ENCODE measurements at places on chromosomes 1 and 21. TPM values are rescaled to one million over a fixed set of nuclear protein-coding genes. Genes with fewer than 3 reads are reported as not detected.

DNA sequence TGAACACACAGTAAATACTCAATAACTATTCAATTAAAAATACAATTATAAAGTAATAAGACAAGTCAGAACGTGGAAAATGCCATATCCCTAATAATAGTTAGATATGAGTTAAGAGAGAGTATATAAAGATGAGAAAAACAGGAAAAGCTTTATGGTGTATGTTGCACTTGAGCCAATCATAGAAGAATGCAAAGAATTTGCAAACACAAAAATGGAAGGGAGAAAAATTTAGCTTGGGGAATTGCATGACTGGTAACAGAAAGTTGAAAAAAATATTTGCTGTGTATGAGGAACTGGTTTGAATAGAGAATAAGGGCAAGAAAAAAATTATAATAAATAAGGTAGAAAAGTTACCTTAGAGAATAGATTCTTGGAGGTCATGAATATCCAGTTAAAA is 739.6 kb upstream of the CXADR start:
- no peak for DNase-seq
- H3K4me1 ChIP-seq: peaks cover 8% of the 10 kb centered on the region
- H3K4me3 ChIP-seq: no peak overlapping the region
- H3K27ac ChIP-seq: no peak overlapping the region

BSDC1 gene
- total RNA-seq: 38.6 TPM

FHAD1 gene
- total RNA-seq: 1.7 TPM

- DNase-seq: no peak
- H3K4me3 ChIP-seq: no peak overlapping the region
- H3K4me1 ChIP-seq: peaks cover 13% of the 10 kb centered on the region
- no peak overlapping the region for H3K27ac ChIP-seq
- peaks cover 2% of the 10 kb centered on the region for H3K27me3 ChIP-seq
- no peaks in the 10 kb centered on the region for H3K36me3 ChIP-seq
Measured at GRCh38 chr1:235906436-235906835, 39.7 kb upstream of the LYST start.

GRCh38 chr1:65539266-65540131 is 119.0 kb downstream of the LEPR start:
- H3K27me3 ChIP-seq: no peaks in the 10 kb centered on the region
- H3K4me1 ChIP-seq: peaks cover 21% of the 10 kb centered on the region
- H3K36me3 ChIP-seq: peaks cover 3% of the 10 kb centered on the region
- H3K27ac ChIP-seq: no peak overlapping the region

VHLL gene
- 0.77 TPM for total RNA-seq

COL11A1 gene
- 25.1 TPM for total RNA-seq

PGLYRP3 gene
- not detected for total RNA-seq

DNA sequence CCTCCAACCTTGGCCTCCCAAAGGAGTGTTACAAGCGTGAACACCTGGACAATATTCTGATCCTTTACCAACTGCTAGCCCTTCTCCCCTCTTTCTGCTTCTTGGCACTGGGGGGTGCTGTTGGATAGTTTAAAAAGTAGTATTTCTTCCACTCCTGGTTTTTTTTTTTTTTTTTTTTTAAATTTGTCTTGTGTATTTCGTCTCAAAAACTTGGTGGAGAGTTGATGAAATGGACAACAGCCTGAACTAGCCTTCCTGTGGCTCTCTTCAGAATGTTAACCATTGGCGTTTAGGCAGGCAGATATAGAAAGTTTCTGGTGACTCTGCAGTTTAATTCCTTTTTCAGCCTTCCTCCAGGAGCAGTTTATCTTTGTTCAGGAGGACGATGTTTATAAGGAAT is 69.7 kb upstream of the USP24 start:
- H3K27ac ChIP-seq: no peak overlapping the region
- peaks cover 5% of the 10 kb centered on the region for H3K27me3 ChIP-seq
- H3K4me3 ChIP-seq: no peak overlapping the region
- peaks cover 10% of the 10 kb centered on the region for H3K4me1 ChIP-seq

GRCh38 chr1:204461331-204462228 is 33.0 kb downstream of the PIK3C2B start:
- peak overlapping the region; percentile 57 for H3K27ac ChIP-seq
- H3K27me3 ChIP-seq: no peaks in the 10 kb centered on the region
- peaks cover 26% of the 10 kb centered on the region for H3K4me1 ChIP-seq
- H3K36me3 ChIP-seq: peaks cover 28% of the 10 kb centered on the region
- H3K4me3 ChIP-seq: no peak overlapping the region

All from neural crest cell (in vitro differentiated cells).